AG04449 (cell line): ENCODE measurements at places on chromosomes 7 and 10.

- no peak for DNase-seq
Observed at GRCh38 chr10:65968871-65969270, 957.0 kb upstream of the LRRTM3 start.

GRCh38 chr7:98956937-98957336, 78.6 kb downstream of the TRRAP start:
- no peak for DNase-seq

DNA sequence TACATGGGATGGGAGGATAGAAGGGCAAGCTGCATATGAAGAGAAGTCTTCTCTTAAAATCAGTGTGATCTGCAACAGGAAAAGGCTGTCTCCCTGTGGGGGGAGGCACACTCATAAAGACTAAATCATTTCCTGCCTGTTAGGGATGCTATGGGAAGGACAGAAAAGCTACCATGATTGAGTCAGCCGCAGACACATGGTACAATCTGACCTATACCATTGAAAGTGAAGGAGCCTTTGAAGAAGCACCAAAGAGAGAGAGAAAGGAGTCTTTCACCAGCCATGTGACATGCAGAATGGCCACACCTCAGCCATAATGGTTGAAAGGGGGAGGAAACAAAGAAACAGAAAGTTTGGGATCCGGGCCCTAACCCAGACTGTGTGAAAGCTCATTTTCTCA, 29.1 kb downstream of the NUDCD3 start:
- DNase-seq = no peak

DNA sequence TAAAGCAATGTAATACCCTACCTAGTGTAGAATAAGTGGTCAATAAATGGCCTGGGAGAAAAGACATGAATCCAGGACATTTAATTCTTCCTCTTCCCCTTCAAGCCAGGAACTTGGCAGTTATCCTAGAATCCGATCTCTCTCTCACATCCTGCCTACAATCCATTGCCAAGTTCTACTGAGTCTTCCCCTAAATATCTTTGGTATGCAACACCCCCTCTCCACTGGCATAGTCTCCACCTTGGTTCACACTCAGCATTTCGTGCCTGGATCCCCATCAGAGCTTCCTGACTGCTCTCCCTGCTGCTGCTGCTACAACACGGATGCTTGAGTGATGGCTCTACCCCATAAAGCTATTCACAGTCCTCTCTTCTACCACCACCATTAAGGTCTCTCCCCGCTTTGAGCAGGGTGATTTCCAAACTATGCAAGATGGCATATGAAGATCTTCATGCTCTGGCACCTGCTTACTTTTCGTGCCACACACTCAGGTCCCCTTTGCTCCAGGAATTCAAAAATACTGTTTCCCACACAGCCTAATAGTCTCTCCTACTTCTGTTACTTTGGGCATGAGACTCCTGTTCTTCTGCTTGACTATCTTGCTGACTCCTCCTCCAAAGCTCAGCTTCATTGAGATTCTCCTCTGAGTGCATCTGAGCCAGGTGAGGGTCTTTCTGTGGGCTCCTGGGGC, 4.8 kb downstream of the ANK3 start:
- DNase-seq = peak; percentile 97

DNA sequence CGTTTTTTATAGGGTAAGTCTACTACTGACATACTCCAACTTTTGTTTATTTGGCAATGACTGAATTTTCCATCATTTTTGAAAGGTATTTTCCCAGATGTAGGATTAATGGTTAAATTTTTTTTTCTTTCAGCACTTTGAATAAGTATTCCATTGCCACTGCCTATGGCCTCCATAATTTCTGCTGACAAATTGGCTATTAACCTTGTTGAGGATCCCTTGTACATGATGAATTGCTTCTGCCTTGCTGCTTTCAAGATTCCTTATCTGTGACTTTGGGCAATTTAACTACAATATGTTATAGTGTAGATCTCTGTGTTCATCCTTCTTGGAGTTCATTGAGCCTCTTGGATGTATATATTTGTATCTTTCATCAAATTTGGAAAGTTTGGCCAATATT, 21.6 kb upstream of the VWDE start:
- no peak for DNase-seq

DNA sequence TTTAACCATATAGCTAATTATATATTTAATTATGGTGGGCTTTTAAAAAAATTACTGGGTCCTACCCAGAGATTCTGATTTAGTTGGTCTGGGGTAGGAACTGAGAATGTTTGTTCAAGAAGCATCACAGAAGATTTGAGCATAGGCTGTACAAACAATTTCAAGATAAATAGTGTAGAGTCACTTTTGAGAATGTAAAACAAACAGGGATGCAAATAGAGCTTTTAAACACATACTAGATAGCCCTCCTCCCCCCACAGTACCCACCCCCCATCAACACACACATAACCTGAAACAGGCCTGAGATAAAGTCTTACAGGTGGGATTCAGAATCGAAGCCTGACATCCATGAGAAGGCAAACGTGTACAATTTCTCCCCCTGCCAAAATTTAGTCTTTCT, 15.6 kb upstream of the REEP3 start:
- no peak for DNase-seq

DNA sequence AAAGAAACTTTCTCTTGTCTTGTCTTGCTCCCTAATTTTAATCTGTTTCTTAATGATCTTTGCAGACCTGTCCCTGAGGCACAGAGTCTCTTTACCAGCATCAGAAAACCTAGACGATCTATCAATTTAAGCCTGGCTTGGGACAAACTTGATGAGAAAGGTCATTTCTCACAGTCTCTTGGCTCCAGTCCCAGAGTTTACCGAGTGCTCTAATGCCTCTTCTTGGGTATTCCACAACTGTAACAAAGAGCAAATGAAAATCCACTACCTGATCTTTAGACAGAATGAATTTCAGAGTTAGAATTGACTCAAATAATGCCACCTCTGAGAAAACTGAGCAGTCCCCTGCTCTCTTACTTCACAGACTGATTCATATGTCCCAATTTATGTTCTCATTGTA, 106.4 kb upstream of the DNAJB12 start:
- no peak for DNase-seq

DNA sequence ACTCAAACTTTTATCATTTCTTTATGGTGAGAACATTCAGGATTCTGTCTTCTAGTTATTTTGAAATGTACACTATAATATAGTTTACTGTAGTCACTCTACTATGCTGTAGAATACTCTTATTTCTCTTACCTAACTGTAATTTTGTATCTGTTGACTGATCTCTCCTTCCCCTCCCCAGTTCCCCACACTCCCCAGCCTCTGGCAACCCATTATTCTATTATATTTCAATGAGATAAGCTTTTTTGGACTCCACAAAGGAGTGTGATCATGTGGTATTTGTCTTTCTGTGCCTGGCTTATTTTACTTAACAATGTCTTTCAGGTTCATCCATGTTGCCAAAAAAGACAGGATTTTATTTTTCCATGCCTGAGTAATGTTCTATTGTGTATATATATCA, 71.4 kb upstream of the DYNC1I1 start:
- no peak for DNase-seq

GRCh38 chr10:7409732-7410168, 1.1 kb downstream of the SFMBT2 start:
- DNase-seq = no peak

DNA sequence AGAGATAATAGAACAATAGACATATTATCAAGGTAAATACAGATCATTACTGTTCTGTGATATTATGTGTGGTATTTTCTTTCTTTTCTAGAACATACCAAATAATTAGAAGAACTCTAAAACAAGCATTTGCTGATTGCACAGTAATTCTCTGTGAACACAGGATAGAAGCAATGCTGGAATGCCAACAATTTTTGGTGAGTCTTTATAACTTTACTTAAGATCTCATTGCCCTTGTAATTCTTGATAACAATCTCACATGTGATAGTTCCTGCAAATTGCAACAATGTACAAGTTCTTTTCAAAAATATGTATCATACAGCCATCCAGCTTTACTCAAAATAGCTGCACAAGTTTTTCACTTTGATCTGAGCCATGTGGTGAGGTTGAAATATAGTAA, 185.5 kb downstream of the CFTR start:
- DNase-seq = peak; percentile 9

DNA sequence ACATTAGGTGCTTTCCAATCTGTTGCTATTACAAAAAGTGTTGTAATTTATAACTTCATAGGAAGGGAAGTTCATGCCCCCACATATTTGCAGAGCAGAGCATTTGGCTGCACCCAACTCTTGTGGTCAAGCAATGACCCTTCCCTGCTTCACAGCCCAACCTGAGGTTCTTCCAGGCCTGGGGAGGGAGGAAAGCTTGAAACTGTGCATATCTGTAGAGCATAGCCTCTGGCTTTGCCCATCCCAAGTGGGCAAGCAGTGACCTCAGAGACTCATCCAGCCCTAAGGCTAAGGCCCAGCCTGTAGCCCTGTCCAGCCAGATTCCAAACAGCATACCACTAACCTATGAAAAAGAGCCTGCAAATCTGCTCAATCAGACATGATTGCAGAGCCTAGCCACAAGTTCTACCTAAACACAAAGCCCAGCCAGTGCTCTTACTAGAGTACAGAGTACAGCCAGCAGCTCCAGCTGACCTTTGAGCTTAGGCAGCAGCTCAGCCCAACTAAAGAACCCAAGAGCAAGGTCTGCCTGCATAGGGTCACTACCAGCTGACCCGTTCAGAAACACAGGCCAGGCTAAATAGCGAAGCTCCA, 14.4 kb upstream of the GSTK1 start:
- DNase-seq = no peak

- DNase-seq = no peak
Observed at GRCh38 chr10:128808921-128809440, 658.1 kb upstream of the MGMT start.

- DNase-seq = no peak
Observed at GRCh38 chr7:74275401-74275881, 13.8 kb upstream of the CLIP2 start.

DNA sequence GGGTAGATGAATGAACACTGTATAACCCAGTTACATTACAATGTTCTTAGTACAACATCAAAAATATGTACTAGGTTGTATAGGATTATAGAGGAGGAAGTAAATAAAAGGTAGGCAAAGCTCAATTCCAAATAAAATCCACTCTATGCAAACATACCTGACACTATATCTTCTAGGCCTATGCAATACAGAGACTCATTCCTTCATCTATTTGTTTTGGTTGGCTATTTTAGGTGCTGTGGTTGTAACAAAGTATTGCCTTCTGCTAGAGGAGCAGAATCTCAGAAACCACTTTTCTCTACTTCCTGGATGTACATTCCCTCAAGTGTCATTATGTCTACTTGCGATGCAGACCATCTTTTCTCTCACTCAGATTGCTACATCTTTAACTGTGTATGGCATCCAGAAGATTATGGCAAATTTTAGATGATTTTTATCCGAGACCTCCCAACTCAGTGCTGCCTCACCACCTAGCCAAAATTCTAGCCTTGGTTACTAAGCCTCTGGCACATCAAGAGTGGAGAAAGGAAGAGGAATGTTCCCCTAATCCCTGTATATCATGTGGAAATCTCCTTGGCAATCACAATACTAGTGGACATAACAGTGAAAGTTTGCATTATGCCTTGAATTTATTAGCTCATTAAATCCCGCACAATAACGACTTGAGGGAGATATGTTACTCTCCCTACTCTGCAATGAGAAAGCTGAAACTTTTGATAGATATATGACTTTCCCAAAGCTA, 5.5 kb upstream of the TFPI2 start:
- DNase-seq = no peak

GRCh38 chr7:112873831-112874553, 83.8 kb upstream of the TMEM168 start:
- DNase-seq = no peak

- no peak for DNase-seq
Observed at GRCh38 chr7:73668103-73668885, 663 bp downstream of the VPS37D start.

GRCh38 chr7:78350926-78351325, 552.4 kb downstream of the PHTF2 start:
- DNase-seq = no peak

DNA sequence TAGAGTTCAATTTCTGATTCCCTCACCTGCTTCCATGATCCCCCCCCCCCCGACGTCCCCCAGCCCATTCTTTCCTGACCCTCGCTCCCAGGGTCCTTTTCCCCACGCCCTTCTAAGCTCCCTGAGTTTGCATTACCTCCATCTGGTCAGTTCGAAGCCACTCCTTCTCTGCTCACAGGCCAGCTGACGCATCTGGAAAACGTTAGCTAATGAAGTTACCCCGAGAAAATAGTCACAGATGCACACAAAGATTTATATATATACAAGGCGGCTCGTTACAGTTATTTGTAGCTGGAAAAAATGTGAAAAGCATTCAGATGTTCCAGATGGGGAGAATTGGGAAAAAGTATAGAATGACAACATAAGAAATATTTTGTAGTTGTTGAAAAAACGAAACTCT, 630.0 kb upstream of the FOXK1 start:
- DNase-seq = no peak

DNA sequence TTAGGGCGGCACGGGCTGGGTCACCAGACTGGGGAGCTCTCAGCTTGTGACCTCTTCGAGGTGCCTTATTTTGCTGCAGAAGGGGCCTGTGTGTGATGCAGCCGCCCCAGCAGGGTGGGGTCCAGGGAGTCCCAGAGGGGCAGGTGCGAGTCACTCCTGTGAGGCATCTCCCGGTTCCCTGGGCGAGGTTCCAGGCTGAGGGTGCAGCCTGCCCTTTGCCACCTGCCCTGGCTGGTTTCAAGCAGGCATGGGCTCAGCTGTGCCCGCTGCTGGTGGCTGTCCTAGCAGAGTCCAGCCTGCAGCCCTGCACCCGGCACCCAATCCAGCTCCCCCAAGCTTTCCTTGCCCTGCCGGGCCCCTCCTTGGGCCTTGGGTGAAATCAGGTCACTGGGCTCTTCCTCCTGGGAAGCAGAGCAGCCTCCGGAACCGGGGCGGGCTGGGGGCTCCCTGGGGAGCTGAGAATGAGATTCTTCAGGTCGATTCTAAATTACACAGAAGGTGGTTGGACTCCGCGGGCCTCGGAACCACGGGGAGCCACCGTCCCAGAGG, 64.8 kb downstream of the PWWP2B start:
- no peak for DNase-seq

GRCh38 chr7:30804078-30804661, 33.0 kb downstream of the MINDY4 start:
- peak; percentile 83 for DNase-seq

DNA sequence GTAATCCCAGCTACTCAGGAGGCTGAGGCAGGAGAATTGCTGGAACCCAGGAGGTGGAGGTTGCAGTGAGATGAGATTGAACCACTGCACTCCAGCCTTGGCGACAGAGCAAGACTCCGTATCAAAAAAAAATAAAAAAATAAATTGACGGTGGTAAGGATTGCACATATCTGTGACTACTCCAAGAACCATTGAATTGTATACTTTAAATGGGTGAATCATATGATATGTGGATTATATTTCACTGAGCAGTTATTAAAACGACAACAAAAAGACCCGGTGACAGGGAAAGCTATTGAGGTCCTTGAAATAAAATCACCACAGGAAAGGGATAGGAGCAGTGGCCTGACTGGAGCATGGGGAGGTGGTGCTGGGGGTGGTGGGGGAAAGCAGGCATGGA, 31.2 kb upstream of the COMTD1 start:
- no peak for DNase-seq

- no peak for DNase-seq
Observed at GRCh38 chr10:50613150-50613549, 10.6 kb downstream of the SGMS1 start.
